Cerebellar nuclear complex (tissue), 1 donor: ENCODE measurements at places on chromosomes 1 and 21.

GRCh38 chr1:165057956-165058355, 298.6 kb downstream of the LMX1A start:
- no peak for DNase-seq

GRCh38 chr1:78370356-78370755, 120.4 kb upstream of the PTGFR start:
- no peak for DNase-seq

GRCh38 chr21:39669976-39670661, 57.4 kb downstream of the B3GALT5 start:
- no peak for DNase-seq

DNA sequence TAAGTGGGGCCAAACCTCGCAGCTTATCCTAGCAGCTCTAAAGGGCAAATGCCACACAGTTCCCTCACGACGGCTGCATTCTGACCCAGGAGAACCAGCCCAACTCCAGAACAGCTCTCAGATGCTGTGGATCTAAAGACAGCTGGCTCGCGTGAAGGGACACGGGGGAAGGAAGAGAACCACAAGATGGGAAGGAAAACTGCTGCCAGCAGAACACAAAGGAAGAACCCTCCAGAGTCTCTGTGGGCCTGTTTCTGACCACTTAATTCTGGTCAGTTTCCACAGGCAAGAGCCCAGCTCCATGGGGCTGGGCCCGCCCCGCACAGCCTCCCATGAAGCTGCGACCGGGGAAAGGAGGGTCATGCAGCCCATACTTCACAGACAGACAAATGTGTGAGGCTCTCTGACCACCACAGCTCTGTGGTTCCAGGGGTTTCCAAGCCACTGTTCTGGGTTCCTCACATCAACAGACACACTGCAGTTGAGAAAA, 61.1 kb downstream of the SLC45A1 start:
- no peak for DNase-seq

DNA sequence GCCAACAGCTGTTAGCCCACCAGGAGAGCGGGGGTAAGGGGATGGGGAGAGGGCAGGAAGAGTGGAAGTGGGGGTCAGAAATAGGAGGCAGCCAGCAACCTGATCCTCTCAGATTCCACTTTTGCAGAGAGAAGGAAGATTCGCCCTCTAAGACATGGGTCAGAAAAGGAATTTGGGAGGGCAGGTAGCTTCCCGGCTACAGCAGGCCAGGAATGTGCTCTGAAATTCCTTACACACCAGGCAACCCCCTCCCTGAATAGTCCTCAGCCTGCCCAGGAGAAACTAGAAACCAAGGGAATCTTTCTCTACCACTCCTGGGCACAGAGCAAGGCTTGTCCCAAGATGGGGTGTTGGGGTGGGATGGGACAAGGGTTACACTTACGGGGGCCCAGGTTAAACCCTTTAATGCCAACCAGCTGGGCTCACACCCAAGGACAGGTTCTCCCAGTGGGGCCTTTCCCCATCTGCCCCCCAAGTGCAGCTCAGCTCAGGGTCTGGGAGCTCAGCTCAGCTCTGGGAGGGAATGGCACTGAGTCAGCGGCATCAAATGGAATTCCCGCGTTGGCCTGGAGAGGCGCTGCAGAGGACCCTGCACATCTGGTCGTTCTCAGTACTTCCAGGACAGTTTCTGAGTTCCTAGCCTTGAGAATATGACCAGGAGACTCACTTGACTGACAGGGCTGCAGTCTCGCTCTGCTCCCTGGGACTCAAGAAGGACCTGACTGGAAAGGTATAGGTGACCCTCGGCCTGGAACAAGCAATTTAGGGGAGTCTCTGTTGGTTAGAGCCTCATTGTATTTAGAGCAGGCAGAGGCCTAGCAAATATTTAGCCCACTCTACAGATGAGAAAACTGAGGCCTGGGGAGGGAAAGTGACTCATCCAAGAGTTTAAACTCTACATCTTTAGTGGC, 761 bp downstream of the TNNT2 start:
- no peak for DNase-seq

GRCh38 chr1:180912801-180913565, at the start of gene KIAA1614:
TSS of gene KIAA1614 (plus strand) at chr1:180912897. CDS start at chr1:180913244, 347 bp downstream.
- DNase-seq, result no peak

DNA sequence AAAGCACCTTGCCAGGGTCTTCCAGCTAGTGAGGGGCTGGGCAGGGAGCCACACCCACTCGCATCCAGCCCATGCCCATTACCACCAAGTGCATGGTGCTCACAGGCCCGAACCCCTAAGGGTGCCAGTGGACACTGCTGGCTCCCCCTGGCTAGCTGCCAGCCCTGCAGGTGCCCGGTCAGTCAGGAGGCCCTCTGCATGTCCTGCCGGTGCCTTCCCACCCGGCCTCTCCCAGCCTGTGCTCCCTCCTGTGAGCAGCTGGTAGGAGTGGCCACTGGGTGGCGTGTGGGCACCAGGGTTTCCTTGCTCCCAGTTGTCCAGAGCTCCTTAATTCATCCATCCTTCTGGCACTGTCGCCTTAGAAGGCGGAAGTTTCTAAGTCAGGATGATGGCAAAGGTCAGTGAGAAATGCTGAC, 33.4 kb downstream of the QSOX1 start:
- DNase-seq, result no peak

DNA sequence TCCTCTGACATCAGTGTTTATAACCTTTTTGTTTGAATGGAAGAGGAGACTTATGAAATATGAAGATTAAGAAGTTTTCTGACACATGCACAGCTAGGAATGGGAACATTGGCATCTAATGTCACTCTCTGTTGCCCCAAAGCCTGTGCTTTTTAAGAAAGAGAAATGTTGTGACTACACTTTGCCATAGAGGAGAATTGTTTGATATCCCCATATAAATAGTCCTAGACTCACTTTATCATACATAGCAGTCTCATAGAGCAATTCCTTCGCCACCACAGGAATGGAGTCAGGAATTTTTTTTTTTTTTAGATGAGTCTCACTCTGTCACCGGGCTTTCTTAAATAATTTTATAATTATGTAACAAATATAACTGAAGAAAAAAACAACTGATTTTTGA, 1.5 kb downstream of the KRTAP21-3 start:
- no peak for DNase-seq

DNA sequence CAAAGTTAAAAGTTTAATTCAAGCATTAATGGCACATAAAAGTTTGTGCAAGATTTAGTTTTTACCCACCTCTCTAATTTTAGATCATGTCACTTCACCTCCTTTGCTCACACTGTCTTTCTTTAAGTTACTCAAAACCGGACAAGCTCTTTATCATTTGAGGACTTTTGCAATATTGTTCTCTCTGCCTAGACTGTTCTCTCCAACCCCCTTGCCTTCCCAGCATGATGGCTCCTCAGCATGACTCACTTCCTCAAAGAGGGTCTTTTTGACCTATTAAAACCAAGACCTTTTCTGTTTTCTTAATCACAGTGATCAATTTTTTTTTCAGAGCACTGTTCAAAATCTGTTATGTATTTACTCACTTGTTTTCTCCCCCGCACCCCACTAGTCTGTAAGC, 61.3 kb downstream of the XKR8 start:
- no peak for DNase-seq

DNA sequence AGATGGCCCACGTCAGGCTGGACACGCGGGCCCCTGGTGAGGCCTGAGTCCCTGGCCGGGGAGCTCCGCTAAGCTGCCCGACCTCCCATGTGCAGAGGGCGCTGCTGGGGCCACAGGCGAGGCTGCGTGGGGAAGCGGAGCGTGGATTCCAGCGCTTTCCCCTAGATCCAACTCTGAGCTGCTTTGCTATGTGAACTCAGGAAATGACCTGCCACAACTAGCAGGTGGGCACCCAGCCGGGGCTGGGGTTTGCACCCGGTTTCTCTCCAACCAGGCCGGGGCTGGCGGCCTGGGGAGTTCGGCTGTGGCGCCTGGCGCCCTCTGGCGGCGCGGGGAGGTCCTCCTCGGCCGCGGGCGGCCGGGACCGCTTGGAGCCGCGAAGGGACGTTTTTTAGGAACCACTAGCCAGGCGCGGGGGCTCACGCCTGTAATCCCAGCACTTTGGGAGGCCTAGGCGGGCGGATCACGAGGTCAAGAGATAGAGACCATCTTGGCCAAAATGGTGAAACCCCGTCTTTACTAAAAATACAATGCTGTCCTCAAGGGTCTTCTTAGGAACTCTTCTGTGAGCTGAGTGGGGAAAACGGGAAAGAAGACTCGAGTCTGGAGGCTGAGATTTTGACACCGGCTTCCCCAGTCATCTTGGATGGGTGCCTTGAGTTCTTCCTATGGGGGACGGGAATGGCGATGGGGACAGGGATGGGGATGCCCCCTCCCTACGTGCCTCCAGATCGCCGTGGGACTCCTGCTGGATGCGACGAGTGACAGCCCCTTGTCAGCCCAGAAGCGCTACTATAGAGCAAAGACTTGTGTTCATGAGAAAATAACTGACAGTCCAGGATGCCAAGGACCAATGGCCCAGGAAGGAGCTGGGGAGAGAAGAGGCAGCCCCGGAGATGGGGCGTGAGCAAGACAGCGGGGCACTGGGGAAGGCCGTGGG, 12.6 kb downstream of the PYCR2 start:
- DNase-seq, result no peak

GRCh38 chr1:202034683-202035462, 24.5 kb downstream of the ELF3 start:
- DNase-seq, result no peak

GRCh38 chr1:27133991-27134390, 20.9 kb downstream of the SLC9A1 start:
- DNase-seq, result no peak

GRCh38 chr1:106986603-106987002, 69.9 kb upstream of the PRMT6 start:
- DNase-seq, result no peak

DNA sequence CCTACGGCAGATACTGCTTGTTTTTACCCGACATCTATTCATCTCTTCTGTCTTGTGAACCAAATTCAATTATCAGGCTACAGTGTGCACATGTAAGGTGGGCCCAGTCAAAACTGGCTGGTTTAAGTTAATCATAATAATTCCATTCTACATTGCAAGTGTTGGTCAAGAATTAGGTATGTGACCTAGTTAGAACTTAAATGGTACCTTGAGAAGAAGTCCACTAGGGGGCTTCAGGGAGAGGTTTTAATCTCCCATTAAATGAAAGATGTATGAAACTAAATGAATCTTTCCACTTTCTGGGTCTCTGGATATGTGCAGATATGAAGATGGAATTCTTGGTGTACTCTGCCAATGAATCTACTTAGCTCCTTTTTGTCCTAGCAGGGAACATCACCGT, 187.1 kb downstream of the CDC42BPA start:
- DNase-seq, result no peak

- DNase-seq, result no peak
Measured at GRCh38 chr1:91900562-91900961, 14.6 kb upstream of the TGFBR3 start.

DNA sequence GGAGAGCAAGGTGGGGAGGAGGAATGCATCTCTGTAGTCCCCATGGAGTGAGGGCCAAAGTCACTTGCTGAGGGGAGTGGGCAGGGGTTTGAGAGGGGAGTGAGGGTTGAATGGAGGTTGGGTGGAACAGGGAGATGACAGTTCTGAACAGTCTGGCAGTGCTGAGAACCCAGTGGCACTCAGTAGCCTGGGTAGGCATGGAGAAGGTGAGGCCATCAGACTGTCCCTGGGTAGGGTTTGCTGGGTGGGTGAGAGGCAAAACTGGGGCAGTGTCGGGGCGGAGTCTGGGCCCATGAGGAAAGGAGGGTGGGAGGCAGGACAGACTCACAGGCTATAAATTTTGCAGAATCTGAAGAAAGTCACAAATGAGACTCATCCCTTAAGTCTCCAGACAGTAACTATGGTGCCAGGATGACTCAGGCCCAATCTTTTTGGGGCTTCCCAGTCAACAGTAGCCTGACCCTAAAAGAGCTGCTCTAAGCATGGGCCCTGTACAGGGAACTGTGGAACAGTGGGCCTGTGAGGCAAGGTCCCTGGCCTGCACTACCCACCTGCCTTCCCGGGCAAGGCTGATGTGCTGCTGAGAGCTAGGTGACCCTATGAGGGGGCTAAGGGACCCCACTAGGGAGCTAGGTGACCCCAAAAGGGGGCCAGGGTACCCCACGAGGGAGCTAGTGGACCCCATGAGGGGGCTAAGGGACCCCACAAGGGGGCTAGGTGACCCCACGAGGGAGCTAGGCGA, 51.0 kb upstream of the DMRTB1 start:
- DNase-seq, result no peak

GRCh38 chr1:8679929-8680663, 137.3 kb downstream of the RERE start:
- no peak for DNase-seq

- DNase-seq, result no peak
Measured at GRCh38 chr1:45148209-45148825, 58.1 kb downstream of the ZSWIM5 start.

GRCh38 chr1:105652109-105652508, 1404.4 kb upstream of the PRMT6 start:
- DNase-seq, result no peak

DNA sequence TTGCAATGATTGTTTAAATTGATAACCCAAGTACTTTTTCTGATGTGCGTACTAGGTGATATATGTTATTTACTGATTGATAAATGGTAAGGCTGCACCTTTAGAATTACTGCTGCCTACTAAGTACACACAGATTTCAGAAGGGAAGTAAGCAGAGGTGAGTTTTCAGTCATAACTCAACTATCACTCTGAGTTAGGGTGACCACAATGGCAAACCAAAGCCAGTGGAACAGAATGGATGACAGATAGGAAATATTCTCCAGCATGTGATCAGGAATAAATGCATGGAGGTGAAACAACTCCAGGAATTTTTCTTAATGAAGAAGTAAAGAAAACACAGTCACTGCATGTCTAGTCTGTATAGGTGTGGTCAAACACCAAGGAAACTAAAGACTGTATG, 7.5 kb upstream of the KCNJ15 start:
- DNase-seq, result no peak

DNA sequence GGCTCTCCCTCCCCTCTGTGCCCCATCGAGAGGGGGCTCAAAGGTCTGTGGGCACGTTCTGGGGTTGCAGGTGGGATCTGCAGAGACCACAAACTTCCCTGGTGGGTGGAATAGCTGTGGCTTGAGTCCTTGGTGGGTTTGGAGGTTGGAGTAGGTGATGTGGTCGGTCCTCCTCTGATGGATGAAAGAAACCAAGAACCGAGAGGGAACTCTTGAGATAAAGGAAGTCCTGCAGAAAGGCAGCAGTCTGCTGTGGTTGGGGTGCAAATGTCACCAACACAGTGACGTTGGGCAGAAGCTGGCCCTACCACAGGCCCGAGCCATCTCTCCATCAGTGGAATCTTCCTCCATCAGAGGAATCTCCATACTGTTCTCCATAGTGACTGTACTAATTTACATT, 171.8 kb downstream of the FCRL5 start:
- no peak for DNase-seq

- DNase-seq, result no peak
Measured at GRCh38 chr1:16915627-16915973, 6.1 kb upstream of the CROCC start.

GRCh38 chr1:59188413-59189213, 108.3 kb upstream of the FGGY start:
- DNase-seq, result no peak

DNA sequence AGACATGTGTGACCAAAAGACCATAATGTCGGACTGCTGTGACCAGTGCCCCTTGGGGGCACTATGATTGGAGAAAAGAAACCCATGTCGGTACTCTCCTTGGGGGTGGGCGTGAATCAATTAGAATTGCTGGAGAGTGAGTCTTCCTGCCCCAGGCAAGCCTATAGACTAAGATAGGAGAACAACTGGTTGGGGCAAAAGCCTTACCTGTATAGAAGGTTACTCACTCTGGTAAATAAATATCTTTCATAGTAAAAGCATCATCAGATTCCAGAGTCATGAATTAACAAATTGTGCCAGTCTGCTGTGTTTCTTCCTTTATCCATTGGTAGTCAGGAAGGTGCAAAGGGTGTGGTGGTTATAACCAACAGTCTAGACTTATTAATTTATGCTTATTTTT, 2.9 kb upstream of the PTGFRN start:
- no peak for DNase-seq

GRCh38 chr21:42694751-42695696, 41.6 kb downstream of the PDE9A start:
- no peak for DNase-seq
